Activated CD8-positive, alpha-beta memory T cell treated with anti-CD3 and anti-CD28 coated beads, Interleukin-2, amount 10 ng/mL, durations not matched to agents 7 days and 5 days (primary cell): ENCODE measurements at places on chromosomes 7 and 10.

DNA sequence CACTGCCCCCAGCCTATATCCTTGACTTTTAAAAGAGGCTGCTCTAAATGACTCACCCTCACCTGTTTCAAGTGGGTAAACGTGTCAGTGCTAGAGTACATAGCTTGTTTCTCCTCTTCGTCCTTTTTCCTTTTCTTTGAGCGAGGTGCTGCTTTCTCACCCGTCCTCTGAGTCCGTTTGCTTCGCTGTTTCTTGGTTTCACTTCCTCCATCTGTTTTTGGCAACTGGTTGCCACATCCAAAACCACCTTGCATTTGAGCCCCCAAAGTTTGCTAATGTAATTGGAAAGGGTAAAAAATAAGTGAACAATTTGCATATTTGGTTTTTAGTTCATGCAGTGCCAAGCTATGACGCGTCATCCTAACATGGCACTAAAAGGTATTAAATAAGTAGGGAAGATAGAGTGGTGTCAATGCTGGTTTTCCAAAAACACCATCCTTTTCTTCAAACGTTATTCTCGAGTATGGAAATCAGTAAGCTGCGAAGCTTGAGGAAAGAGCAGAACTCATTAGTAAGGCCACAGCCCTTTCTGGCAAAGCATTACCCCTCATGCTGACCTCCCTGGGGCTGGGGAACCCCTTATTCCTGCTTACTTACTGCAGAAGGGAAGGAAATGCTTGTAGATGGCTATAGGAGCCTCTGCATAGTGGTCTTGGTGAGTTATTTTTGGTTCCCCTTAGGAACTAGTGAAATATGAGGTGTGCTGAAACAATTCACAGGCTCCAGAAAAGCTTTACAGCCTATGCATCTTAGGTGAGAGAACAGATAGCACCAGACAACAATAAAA lies 133.5 kb downstream of the GALNT11 start:
- no peak for DNase-seq

DNA sequence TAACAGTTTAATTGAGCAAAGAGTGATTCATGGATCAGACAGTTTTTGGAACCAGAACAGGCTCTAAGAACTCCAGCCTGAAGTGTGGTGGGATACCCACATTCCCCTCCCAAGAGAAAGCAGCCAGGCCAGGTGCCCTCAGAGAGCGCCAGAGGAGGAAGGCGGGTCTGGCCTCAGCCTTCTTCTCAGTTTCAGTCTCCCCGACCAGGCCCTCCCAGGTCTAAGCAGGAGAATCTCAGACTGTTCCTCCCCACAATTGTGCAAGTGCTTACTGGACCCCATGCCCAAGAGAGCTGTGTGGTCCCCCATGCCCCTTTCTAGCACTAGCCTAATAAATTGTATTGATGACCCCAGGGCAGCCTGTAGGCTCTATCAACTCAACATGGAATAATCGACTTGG lies 25.6 kb downstream of the PPIF start:
- DNase-seq = peak; percentile 37

DNA sequence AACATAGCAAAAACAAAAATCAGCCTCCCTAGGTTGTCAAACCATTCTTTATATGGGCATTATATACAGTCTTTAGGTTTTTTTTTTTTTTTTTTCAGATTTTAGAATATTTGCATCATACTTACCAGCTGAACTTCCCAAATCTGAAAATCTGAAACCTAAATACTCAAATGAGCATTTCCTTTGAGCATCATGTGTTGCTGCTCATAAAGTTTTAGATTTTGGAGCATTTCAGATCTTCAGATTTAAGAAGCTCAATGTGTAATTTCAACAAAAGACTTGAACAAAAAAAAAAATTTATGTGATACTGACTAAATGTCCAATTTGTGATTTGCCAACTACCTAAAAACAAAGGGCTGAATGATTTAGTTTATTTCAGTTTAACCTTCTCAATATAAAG lies 13.6 kb downstream of the FAM3C start:
- DNase-seq = no peak

- DNase-seq = no peak
Measured at GRCh38 chr10:55400075-55400849, 599.2 kb upstream of the PCDH15 start.

DNA sequence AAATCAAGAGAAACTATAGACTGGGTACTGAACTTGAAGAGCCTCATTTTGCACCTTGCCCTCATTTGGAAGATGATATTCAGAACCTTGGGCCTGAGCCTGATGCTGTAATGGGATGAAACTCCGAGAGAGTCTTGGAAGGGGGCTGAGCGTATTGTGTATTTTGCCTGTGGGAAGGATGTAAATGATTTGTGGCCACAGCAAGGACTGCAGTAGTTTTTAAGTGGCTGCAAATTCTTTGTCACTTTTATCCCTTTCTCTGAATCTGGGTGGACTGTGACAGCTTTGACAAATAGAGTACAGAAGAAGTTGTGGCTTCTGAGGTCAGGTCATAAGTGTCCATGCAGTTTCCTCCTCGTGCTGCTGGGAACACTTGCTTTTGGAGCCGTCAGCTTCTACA lies 221.2 kb downstream of the ADRA2A start:
- DNase-seq = no peak

- no peak for DNase-seq
Measured at GRCh38 chr10:60350400-60350799, 39.3 kb downstream of the ANK3 start.

DNA sequence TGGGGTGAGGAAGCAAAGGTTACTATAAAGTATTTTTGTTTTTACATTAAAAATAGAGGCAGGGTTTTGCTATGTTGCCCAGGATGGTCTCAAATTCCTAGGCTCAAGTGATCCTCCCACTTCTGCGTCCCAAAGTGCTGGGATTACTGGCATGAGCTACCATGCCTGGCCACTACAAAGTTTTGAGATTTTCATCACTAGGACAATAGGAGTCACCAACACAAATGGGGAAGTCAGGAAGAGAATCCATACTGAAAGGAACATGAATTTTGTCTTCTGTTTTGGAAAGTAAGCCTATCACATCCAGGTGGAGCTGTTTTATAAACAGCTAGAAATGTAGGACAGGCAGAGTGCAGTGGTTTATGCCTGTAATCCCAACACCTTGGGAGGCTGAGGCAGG lies 20.0 kb upstream of the CAPZA2 start:
- no peak for DNase-seq
